NCI-H345 (cell line): ENCODE measurements at places on chromosomes 5 and 9.

DNA sequence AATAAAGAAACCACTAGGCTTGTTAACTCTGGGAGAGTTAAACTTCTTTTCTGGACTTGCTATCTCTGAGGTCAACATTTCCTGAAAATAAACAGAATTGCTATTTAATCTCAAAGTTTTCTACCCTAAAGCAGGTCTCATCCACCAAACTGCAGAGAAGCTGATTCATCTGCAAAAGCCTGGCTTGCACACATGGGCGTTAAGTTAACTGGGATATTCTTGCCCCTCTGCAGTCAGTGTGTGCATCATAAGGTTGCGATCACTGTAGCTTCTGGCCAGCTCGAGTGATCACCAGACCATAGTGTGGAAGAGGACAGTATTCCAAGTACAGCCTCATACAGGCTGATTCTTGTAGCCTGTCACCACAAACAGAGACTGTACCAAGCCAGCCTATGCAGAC is 99.2 kb downstream of the SPOCK1 start:
- DNase-seq = no peak

DNA sequence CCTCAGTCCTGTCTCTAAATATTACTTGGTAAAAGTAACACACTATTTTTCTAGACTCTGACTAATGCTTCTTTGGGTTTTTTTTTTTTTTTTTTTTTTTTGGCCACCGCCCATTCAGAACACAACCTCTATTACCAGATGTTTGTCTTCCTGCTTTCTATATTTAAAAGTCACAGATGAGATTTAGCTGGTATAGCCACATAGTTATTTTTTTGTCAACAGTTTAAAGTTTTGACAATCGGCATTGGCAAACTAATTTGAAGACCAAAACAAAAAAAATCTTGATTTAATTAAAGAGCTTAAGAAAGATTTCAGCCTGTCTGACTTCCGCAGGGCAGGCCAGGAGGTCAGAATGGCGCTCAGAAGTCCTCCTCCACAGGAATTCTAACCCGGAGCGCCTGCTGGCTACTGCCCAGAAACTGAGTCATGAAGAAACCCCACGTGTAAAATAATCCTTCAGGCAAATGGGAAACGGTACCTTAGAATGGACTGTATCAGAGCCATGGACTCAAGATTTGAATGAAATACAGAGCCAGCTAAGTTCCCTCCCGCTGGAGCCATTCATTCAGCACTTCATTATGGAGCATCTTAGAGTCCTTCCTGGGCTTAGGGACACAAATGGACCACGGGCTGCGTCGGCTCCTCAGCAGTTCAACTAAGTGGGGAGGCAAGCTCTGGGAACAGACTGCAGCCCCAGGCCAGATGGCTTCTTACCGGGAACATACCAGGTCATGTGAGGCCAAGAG is 55.6 kb downstream of the PTPDC1 start:
- DNase-seq = no peak

- no peak for DNase-seq
Measured at GRCh38 chr5:63220244-63220643, 641.6 kb downstream of the LRRC70 start.

GRCh38 chr9:127347831-127348776 is 48.9 kb upstream of the SLC2A8 start:
- peak; percentile 19 for DNase-seq
